ENCODE measurements at places on chromosomes 4 and X.

DNA sequence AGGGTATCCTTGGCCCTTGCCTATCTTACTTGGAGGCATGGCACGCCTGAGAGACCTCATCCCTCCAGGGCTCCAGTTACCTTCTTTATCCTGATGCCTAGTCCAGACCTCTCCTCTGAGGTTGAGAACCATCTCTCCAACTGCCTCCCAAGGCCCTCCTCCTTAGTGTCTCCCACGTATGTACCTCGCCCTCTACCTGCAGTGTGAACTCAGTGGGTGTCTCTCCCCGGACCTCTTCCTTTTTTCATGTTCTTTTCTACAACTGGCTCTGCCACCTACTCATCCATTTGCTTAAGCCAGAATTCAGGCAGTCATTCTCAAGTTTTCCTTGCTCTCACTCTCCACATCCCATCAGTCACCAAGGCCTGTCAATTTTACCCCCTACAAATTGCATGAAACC is 16.6 kb downstream of the RPS4X start:
- DNase-seq, result no peak

- DNase-seq, result no peak
Observed at GRCh38 chr4:106264331-106264728, 51.7 kb downstream of the TBCK start.

DNA sequence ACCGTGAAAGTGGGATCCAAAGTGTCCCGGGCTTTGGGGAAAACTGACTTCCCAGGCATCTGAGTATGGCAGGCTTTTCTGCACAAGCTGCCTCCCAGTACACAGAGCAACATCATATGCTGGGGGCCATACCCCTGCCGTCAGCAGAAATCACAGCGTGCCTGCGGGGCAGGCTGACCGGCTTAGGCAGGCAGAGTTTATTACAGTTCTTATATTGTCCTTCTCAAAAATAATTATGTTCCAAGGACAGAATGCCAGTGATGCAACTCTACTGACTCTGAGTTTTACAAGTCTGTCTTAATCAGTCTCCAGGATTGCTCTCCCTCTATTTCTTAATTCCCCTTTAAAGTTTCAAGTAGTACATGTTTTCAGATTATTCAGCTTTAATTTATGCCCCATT is 37.0 kb downstream of the IL21 start:
- DNase-seq, result no peak

GRCh38 chr4:145583191-145584055 is 35.8 kb upstream of the MMAA start:
- DNase-seq, result no peak

DNA sequence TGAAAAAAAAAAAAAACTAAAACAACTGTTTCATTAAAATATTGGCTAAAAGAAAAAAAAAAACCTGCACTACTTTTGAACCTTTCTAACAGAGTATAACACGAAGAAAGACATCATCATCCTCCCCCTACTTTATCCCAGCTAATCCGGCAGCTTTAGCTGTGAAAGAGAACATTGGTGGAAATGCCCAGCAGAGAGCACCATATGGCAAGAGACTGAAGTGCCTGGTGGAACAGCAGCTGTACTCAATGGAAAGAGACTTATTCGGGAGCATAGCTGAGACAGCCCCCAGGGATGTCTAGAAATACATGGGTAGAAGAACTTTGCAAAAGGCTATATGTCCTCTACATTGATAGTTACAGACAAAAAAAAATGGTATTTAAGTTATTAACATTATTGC is 30.3 kb downstream of the STPG2 start:
- no peak for DNase-seq

- DNase-seq, result no peak
Observed at GRCh38 chrX:131219271-131219670, 69.8 kb downstream of the IGSF1 start.
